Mesothelial cell of epicardium (in vitro differentiated cells): ENCODE measurements at places on chromosomes 7 and 10. TPM values are rescaled to one million over a fixed set of nuclear protein-coding genes. Genes with fewer than 3 reads are reported as not detected.

DNA sequence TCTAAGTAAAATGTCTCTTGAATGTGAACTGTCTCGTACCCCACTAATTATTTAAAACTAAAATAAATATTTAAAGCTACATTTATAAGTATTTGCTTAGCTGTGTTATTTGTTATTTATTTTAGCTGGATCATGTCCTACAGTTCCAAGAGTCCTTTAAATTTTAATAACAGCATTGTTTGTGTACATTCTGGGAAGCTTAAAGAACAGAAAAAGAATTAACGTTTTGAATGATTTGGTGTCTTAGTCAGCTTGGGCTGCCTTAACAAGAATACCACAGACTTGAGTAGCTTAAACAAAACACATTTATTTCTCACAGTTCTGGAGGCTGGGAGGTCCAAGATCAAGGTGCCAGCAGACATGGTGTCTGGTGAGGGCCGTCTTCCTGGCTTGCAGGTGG lies 107.4 kb downstream of the ITIH5 start:
- no peak for DNase-seq

DNA sequence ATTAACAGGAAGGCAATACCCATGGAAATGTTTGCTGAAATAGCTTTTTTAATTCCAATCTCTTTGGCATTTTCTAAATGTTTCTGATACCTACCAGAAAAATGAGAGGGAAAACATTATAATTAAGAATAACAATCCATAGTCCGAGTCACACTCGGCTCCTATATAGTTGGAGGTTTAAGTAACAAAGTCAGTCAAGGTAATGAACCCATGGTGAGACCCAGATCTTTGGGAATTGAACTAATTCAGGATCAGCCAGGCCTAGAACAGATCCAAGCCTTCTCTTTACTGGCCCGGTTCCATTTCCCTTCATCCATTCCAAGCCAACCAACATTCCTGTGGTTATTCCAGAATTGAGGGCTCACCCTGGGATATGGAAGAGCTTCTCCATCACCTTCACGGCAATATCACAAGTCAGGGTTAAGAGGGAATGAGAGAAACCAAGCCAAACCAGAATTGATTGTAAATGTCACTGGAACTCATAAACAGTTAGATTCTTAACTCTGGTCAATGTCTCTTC lies 28.3 kb downstream of the ABCB4 start:
- DNase-seq: no peak

DNA sequence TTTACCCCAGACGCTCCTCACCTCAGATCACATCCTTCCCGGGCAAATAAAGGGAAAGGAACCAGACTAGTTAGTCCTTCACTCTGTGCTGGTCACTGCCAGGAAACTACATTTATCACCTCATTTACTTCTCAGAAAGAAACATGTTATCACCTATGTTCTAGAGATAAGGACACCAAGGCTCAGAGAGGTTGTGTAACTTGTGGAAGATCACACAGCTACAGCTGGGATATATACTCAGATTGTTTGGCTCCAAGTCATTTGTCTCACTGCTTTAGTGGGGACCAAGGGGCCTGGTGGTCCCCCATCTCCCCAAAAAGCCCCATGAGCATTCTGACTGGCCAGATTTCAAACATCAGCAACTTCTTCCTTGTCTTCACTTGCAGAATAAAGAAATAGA lies 17.5 kb upstream of the BTBD16 start:
- DNase-seq: no peak

DNA sequence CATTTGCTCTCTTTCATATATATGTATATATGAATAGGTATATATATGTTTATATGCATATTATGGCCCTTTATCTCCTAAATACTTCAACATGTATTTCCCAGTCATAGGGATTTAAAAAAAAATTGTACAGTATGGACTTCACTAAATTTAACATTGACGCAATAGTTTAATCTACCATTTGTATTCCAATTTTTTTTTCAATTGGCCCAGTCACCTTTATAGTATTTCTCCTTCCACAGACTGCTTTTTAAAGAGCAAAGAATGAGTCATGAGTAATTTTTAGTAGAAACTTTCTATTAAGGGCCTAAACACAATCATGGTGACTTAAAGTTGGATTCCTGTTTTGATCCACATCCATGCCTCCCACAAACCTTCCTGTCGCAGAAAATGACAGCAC lies 20.5 kb downstream of the CCSER2 start:
- DNase-seq: no peak

- DNase-seq: no peak
Measured at GRCh38 chr7:159008417-159008816, 136.2 kb downstream of the VIPR2 start.

GRCh38 chr10:45219416-45219815 lies 96.0 kb downstream of the OR13A1 start:
- no peak for DNase-seq

The ADRB1 gene
- total RNA-seq: 0.07 to 0.18 TPM in 2 of 3 replicates, not detected in the other

The ARL4A gene
- 59.0 to 64.7 TPM (median 62.5 TPM) in 3 replicates for total RNA-seq

The COPG2 gene
- total RNA-seq: 54.1 to 56.4 TPM (median 55.0 TPM) in 3 replicates

The LEP gene
- total RNA-seq: not detected in 3 replicates

The GRM8 gene
- 0.52 to 1.1 TPM (median 1.0 TPM) in 3 replicates for total RNA-seq

The FAM180A gene
- total RNA-seq: not detected in 3 replicates
